Smooth muscle cell of the coronary artery (primary cell): ENCODE measurements at places on chromosomes 13 and 19. TPM values are rescaled to one million over a fixed set of nuclear protein-coding genes. Genes with fewer than 3 reads are reported as not detected.

The EPS8L1 gene
- 1.4 TPM in 1 of 2 replicates, not detected in the other for total RNA-seq

The C2CD4C gene
- total RNA-seq, result under 0.01 TPM in 1 of 2 replicates, not detected in the other

The CPT1C gene
- 11.7 and 21.6 TPM in 2 replicates for total RNA-seq

The TNPO2 gene
- 26.8 and 65.9 TPM in 2 replicates for total RNA-seq

The CCNA1 gene
- total RNA-seq, result 0.12 and 26.2 TPM in 2 replicates

The LYPD3 gene
- 0.08 TPM in 1 of 2 replicates, not detected in the other for total RNA-seq

The VSTM1 gene
- not detected in 2 replicates for total RNA-seq

The ZNF492 gene
- total RNA-seq, result 0.12 and 0.38 TPM in 2 replicates

The LGALS4 gene
- total RNA-seq, result not detected in 2 replicates
